Endodermal cell (in vitro differentiated cells): ENCODE measurements at places on chromosomes 5 and 9. TPM values are rescaled to one million over a fixed set of nuclear protein-coding genes. Genes with fewer than 3 reads are reported as not detected.
A peak's percentile ranks its signal among the peaks of the same experiment; 100 is the strongest.

- H3K36me3 ChIP-seq = no peaks in the 10 kb centered on the region
- DNase-seq = no peak
These were observed 268.2 kb downstream of the TMEM167A start for GRCh38 chr5:82808960-82809359.

Gene GFI1B
- total RNA-seq = 0.67 TPM in 1 of 3 replicates, not detected in the others

DNA sequence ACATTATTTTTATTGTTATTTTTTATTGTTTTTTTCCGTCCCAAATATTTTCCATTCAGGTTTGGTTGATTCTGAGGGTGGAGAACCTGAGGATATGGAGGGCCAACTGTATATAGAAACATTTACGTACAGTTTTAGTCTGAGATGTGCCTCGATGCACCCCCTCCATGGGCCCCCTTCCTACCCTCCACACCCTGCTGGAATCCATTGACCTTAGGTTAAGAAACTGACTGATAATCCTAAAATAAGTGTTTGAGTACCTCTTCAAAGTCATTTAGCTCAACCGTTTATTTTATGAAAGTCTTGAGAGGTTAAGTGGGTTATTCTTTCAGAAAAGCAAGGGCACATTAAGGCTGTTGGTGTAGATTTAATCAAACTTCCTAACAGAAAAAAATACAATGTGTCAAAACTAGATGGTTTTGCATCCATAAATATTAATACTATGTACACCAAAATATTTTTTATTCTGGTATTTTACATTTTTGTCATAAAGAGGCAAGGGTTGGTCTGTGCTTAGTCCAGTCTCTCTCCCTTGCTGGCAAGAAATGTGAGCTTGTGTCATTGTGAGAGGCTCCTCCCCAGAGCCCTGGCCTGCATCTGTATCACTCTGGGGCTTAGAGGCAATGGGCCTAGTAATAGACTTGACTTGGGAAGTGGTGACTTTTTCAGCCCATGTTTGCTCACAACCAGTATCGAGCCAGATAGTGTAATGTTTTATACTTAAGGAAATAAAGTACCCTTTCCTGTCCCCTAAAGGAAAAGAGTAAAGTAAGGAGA lies 15.7 kb downstream of the MTRR start:
- H3K27ac ChIP-seq = no peak overlapping the region
- no peaks in the 10 kb centered on the region for H3K4me1 ChIP-seq
- H3K4me3 ChIP-seq = no peak overlapping the region
- peaks cover 92% of the 10 kb centered on the region for H3K36me3 ChIP-seq
- DNase-seq = no peak

DNA sequence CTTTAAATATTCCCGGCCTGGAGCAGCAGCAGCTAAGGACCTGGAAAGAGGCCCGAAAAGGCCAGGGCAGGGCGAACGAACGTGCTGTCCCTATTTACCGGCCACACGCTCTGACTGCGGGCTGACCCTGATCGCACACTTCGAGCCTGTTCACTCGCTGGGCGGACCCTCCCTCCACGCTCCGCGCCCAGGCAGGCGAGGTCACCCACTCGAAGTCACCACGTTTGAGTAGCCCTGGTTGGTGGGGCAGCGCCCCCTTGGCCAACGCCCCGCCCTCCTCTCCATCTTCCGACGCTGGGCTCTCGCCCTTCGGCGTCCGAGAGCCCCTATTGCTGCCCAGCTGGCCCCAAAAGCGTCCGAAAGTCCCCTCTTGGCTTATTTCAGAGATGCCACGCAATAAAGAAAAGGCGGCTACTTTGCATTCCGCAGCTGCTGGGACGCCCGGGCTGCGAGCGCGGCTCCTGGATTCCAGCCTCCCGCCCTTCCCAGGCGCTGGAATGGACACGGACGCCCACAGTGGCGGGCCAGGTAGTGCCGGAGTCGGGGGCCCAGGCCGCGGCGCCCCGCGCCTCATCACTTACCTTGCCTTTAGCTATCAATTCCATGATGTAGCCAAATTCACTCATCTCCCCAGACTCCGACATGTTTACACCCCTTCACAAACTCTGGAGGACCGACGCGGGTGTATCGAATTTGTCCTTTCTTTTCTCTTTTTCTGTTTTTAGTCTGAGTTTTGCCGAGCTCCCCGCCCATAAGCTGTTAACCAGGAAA lies 9.9 kb upstream of the TRIM36 start:
- no peak overlapping the region for H3K27ac ChIP-seq
- H3K27me3 ChIP-seq = peaks cover 63% of the 10 kb centered on the region
- H3K4me1 ChIP-seq = no peaks in the 10 kb centered on the region
- peak overlapping the region; percentile 83 for H3K4me3 ChIP-seq
- H3K36me3 ChIP-seq = no peaks in the 10 kb centered on the region
- DNase-seq = peak; percentile 80

DNA sequence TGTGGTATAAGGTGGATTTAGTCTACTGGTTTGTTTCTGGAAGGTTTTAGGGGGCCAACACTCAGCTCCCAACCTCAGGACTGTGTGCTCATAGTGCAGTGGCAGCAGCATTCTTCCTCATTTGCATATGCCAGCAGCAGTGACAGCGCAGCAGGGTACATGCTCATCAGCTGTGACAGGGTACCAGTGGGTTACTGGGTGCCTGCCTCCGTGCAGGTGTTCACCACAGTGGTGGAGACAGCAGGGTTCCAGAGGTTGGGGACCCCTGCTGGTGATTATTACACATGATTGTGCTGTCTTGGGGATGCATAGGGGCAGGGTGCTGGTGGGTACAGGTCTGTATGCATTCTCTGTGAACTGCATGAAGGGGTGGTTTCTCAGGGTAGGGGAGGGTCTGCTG lies 45.5 kb upstream of the IFNE start:
- no peaks in the 10 kb centered on the region for H3K27me3 ChIP-seq
- no peaks in the 10 kb centered on the region for H3K4me1 ChIP-seq
- no peak for DNase-seq
- H3K4me3 ChIP-seq = no peak overlapping the region

DNA sequence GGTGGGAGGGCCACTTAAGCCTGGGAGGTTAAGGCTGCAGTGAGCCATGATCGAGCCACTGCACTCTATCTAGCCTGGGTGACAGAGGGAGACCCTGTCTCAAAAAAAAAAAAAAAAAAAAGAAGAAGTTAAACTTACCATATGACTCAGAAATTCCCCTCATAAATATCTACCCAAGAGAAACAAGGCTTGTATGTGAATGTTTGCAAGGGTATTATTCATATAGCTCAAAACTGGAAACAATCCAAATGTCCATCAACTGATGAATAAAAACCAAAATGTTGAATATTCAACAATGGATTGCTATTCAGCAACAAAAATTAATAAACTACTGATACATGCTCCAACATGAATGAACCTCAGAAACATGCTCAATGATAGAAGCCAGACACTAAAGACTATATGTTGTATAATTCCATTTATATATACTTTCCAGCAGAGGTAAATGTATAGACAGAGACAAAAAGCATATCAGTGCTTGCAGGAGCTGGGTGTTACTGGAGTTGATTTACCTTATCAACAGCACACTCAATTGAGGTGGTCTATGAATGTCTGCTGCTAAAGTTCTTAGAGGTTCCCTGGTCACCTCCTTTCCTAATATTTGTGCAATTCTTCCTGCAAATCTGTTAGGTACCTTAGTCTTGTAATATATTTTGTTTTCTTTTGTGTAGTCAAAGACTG lies 5.3 kb upstream of the SREK1 start:
- H3K27me3 ChIP-seq = no peaks in the 10 kb centered on the region
- H3K4me3 ChIP-seq = no peak overlapping the region
- no peak for DNase-seq
- no peaks in the 10 kb centered on the region for H3K4me1 ChIP-seq

Gene CER1
- 694 to 6,466 TPM (median 767 TPM) in 3 replicates for total RNA-seq

DNA sequence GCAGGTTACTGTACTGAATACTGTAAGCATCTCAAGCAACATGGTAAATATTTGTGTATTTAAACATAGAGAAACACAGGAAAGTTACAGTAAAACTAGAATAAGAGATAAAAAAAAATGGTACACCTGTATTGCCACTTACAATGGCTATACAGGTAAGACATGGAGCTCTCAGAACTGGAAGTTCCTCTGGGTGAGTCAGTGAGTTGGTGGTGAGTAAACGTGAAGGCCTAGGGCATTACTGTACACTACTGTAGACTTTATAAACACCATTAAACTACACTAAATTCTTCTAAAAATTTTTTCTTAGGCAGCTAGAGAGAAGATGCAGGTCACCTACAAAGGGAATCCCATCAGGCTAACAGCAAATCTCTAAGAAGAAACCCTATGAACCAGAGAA lies 872.9 kb downstream of the TAF11L14 start:
- H3K27ac ChIP-seq = no peak overlapping the region
- no peak for DNase-seq
- no peaks in the 10 kb centered on the region for H3K27me3 ChIP-seq
- H3K36me3 ChIP-seq = no peaks in the 10 kb centered on the region
- no peaks in the 10 kb centered on the region for H3K4me1 ChIP-seq

GRCh38 chr5:58505971-58506640 lies 14.9 kb downstream of the GAPT start:
- DNase-seq = no peak
- H3K4me3 ChIP-seq = no peak overlapping the region
- no peaks in the 10 kb centered on the region for H3K27me3 ChIP-seq
- H3K36me3 ChIP-seq = no peaks in the 10 kb centered on the region
- no peak overlapping the region for H3K27ac ChIP-seq

Gene SLCO4C1
- 1.8 and 1.9 TPM in 2 replicates for total RNA-seq

Gene STARD4
- 29.0 to 136 TPM (median 29.5 TPM) in 3 replicates for total RNA-seq

DNA sequence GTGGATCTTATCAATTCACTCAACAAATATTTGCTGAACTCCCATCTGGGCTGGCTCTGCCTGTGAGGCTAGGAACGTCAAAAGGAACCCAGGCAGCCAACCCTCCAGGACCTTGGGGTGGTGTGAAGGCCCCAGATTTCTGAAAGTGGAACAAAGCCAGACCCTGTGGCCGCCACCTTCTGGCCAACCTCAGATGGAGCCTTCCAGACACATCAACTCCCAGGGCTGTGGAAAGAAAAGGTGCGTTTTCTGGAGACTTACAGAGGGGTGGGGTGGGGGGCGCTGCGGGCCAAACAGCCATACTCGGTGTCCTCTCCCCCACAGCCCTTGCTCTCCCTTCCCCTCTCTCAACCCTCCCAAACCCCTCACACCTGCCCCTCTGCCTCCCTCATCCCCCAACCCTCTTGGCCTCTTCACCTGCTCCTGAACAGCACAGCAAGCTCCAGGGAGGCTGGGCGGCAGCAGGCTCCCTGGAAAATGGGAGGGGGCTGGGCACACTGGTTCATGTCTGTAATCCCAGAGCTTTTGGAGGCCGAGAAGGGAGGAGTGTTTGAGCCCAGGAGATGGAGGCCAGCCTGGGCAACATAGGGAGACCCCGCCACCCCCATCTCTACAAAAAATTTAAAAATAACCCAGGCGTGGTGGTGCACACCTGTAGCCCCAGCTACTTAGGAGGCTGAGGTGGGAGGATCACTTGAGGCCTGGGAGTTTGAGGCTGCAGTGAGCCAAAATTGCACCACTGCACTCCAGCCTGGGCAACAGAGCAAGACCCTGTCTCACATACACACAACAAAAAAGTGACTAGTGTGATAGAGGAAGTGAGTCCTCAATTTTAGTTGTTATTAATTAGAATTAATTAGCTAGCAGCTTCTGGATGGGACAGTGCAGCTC lies 45.0 kb upstream of the PRRC2B start:
- no peak overlapping the region for H3K4me3 ChIP-seq
- H3K36me3 ChIP-seq = no peaks in the 10 kb centered on the region

GRCh38 chr9:16664211-16664610 lies 206.3 kb downstream of the BNC2 start:
- H3K4me1 ChIP-seq = no peaks in the 10 kb centered on the region
- no peak for DNase-seq

- H3K36me3 ChIP-seq = peaks cover 5% of the 10 kb centered on the region
- DNase-seq = no peak
- no peaks in the 10 kb centered on the region for H3K4me1 ChIP-seq
- H3K27me3 ChIP-seq = no peaks in the 10 kb centered on the region
- no peak overlapping the region for H3K4me3 ChIP-seq
These were observed 64.9 kb downstream of the SECISBP2 start for GRCh38 chr9:89383030-89383720.

Gene TAF11L10
- not detected in 2 replicates for total RNA-seq

- no peaks in the 10 kb centered on the region for H3K4me1 ChIP-seq
- no peak overlapping the region for H3K4me3 ChIP-seq
- no peak overlapping the region for H3K27ac ChIP-seq
- H3K36me3 ChIP-seq = no peaks in the 10 kb centered on the region
- no peaks in the 10 kb centered on the region for H3K27me3 ChIP-seq
These were observed 228.7 kb downstream of the ADAMTS6 start for GRCh38 chr5:65252977-65253376.

DNA sequence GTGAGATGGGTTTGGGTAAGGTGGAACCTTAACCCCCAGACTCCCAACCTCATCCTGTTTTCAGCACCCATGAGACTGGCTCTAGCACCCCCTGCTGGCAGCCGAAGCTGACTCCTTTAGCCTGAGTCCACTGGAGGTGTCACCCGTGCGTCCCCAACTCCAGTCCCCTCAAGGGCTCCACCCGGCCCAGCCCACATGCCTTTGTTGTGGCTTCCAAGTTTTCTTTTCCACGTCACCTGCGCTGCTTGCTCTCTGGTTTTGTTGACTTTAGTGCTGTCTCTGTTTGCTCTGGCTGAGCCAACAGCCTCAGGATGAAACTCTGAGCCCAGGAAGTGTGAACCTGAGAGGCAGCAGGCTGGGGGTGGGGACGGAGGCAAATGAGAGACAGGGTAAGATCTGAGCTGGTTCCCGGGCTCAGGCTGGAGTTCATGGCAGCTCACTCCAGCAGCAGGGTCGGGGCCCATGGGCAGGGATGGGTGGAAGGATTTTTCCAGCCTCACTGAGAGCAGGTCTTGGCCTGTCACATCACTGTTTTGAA lies 13.2 kb upstream of the AQP7 start:
- no peaks in the 10 kb centered on the region for H3K36me3 ChIP-seq
- H3K27ac ChIP-seq = no peak overlapping the region
- DNase-seq = peak; percentile 96
- no peaks in the 10 kb centered on the region for H3K27me3 ChIP-seq
- no peak overlapping the region for H3K4me3 ChIP-seq

Gene INSL6
- not detected in 2 replicates for total RNA-seq

GRCh38 chr9:95840074-95840473 lies 35.4 kb upstream of the ERCC6L2 start:
- H3K4me1 ChIP-seq = no peaks in the 10 kb centered on the region
- no peak for DNase-seq
- no peaks in the 10 kb centered on the region for H3K36me3 ChIP-seq

- H3K27ac ChIP-seq = no peak overlapping the region
- no peaks in the 10 kb centered on the region for H3K36me3 ChIP-seq
These were observed 29.0 kb downstream of the SARDH start for GRCh38 chr9:133709015-133709611.

Gene ANGPTL2
- total RNA-seq = 17.0 and 17.1 TPM in 2 replicates

Gene GAPT
- total RNA-seq = 1.2 to 1.9 TPM (median 1.4 TPM) in 3 replicates

- no peak for DNase-seq
- H3K4me3 ChIP-seq = no peak overlapping the region
- no peaks in the 10 kb centered on the region for H3K36me3 ChIP-seq
- H3K27me3 ChIP-seq = no peaks in the 10 kb centered on the region
These were observed 251.7 kb downstream of the PIK3R1 start for GRCh38 chr5:68467208-68467607.

GRCh38 chr5:160743027-160743426 lies 109.0 kb downstream of the ATP10B start:
- H3K4me1 ChIP-seq = no peaks in the 10 kb centered on the region
- no peak for DNase-seq
- H3K4me3 ChIP-seq = no peak overlapping the region
- H3K27me3 ChIP-seq = no peaks in the 10 kb centered on the region
- no peak overlapping the region for H3K27ac ChIP-seq
